ENCODE measurements at places on chromosomes 5 and 9.

DNA sequence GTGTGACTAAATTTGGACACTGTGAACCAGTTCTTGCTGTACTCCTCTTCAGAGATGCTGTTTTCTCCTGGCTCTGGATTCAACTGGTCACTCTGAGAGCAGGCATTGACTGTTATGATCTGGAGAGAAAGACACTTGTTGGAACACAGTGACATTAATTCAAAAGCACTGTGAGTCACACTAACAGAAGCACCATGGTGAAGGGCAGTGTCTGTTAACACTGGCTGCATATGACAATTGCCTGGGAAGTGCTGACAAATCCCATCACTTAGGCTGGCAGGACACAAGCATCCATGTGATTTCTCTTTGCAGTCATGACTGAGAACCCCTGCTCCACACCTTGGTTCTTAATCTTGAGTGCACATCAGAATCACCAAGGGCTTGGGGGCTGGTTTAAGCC is 132.4 kb downstream of the TRPM6 start:
- DNase-seq, result no peak

DNA sequence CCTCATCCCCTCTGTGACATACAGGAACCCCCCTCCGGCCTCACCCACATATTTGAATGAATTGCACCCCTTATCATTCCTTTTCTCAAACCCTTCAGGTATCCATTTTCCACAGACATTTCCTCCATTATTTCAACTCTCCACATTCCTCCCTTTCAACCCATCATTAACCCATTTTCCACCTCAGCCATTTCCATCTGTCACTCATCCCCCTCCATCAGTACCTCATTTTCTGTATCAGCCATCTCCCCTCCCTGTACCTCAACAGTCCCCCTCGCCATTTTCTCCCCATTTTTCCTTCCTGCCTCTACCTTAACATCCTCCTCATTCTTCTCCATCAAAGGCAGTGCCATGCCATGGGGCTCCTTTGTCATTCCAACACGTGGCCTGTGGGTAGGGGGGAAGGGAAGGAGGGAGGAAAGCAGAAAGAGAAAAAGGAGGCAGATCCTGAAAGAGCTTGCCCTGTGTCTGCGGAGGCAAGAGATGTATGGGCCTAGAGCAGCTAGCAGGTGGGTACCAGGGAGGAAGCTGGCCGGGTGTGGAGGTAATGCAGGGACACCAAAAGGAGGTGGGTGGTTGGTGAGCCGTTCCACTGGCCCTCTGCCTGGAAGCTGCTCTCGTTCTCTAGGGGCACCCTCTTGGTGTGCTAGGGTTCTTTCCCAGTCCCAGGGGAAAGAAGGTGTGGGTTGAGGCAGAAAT is 1.5 kb downstream of the DNAJB5 start:
- no peak for DNase-seq

DNA sequence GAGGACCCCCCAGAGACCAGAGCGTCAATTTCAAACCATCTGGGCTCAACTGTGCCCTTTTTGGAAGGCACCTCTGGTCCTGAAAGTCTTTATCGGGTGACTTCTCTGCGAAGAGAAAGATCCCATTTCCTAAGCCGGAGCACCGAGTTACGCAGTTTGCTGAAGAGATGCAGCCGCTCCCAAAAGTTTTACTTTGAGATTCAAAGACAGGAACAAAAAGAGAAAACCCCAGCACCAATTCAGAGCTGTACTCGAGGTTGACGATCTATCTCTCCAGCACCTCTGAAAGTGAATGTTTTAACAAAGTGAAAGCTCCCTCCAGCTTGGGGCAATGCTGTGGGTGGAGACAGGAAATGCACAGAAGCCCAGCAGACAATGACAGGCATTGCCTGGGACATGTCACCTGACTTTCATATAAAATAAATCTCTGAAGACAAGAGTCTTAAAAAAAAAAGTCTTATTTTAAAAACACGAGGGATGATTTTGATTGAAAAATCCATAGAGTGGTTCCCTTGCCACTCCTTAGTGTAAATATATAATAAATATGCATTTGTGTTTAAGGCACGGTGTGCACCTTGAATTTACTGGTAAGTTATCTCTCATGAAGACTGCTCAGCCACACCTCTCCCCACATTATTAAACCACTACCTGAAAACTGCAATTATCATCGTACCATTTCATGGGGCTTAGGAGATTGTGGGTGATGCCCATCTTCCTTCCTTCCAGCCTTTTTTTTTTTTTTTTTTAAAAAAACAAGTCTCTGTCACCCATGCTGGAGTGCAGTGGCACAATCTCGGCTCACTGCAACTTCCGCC is 79.9 kb downstream of the FNBP1 start:
- DNase-seq, result no peak

GRCh38 chr5:43042626-43043399 is 2.7 kb upstream of the ANXA2R start:
- DNase-seq, result peak; percentile 47

GRCh38 chr5:22787807-22788206 is 65.3 kb downstream of the CDH12 start:
- DNase-seq, result no peak

GRCh38 chr5:120306303-120306702 is 157.8 kb upstream of the PRR16 start:
- DNase-seq, result no peak

DNA sequence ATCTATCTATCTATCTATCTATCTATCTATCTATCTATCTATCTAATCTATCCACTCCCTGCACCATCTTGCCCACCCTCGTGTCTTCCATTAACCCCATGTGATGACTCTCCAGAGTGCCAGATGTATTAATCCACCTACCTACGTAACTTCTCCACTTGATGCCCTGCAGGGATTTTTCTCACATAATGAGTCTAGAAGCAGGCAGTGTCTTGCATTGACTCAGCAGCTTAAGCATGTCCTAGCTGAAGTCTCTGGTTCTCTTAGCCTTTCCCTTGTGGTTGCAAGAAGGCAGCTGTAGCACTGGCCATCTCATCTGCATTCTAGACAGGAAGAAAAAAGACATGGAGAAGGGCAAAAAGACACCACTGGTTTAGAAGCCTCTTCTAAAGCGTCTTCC is 96.7 kb upstream of the ALDH1B1 start:
- DNase-seq, result no peak

DNA sequence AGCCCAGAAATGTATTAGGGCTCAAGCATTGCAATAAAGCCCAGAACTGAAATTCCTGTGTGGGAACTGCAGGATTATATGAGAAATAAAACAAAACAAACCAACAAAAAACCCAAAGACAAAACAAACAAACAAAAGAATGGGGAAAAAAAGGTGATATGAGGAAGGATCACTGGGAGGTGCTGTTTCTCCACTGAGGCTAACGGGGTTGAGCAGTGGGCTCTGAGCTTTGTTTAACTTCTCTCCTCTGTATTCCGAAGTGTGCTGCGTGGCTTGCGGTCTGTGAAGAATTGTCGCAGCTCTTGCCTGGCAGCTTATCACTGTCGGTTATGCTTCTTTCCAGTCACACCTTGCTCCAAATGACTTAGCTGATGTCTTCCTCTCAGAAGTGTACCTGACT is 106.3 kb downstream of the TENT4A start:
- no peak for DNase-seq

DNA sequence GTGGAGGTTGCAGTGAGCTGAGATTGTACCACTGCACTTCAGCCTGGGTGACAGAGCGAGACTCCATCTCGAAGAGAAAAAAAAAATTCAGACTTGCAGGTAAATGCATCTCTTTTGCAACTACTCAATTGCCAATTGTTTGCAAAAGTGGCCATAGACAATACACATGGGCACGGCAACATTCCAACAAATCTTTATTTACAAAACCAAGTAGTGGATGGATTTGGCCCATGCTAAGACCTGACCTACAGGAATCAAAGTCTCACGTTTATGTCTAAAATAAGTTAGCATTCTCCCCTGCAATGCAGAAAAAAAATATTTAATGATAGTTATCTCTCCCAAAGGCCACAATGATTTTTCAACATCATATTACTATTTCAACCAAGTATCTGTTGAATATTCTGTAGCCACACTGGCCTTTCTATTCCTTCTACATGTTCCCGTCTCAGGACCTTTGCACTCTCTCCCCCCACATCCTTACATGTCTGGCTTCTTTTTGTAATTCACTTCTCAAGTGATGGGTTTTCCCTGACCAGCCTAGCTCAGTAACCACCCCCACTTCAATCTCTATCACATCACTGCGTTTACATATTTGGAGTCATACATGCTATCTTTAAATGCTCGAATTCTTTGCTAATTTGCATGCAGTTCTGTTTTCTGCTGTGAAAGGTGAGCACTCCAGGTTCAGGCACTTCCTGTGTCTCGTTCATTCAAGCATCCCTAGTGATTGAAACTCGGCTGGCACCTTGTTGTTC is 54.2 kb downstream of the FNBP1 start:
- DNase-seq, result no peak

DNA sequence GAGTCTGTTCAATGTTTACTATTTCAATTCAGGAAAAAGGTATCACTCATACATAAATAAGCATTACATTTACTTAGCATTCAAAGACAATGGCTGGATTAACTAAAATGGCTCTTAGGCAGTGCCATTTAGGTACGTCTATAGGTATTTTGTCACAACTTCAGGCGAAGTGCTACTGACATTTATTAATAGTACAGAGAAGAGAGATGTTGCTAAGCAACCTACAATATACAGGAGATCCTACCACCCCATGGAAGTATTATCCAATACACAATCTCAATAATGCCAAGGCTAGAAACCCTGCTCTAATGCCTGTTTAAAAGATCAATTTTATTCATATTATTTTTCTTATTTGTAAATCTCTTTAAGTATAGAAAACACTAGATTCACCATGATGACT is 76.0 kb downstream of the UBAP2 start:
- no peak for DNase-seq

GRCh38 chr9:83066771-83067170 is 3.8 kb upstream of the RASEF start:
- no peak for DNase-seq

DNA sequence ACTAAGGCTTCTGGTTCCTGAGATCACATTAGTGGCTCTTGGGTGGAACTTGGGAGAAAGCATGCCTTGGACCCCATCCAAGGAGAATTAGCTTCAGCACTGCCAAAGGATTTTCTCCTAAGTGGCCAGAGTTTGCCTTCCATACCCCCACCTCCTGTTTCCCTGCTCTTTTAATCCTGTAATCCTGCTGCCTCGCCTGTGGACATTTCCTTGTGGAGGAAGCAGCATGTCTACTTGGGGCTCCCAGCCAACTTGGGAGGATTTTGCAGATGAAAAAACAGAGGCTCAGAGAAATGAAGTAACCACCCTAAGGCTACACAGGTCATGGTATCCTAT is 1.6 kb downstream of the ARSI start:
- DNase-seq, result no peak

GRCh38 chr9:34446951-34447350 is 11.4 kb downstream of the FAM219A start:
- no peak for DNase-seq

DNA sequence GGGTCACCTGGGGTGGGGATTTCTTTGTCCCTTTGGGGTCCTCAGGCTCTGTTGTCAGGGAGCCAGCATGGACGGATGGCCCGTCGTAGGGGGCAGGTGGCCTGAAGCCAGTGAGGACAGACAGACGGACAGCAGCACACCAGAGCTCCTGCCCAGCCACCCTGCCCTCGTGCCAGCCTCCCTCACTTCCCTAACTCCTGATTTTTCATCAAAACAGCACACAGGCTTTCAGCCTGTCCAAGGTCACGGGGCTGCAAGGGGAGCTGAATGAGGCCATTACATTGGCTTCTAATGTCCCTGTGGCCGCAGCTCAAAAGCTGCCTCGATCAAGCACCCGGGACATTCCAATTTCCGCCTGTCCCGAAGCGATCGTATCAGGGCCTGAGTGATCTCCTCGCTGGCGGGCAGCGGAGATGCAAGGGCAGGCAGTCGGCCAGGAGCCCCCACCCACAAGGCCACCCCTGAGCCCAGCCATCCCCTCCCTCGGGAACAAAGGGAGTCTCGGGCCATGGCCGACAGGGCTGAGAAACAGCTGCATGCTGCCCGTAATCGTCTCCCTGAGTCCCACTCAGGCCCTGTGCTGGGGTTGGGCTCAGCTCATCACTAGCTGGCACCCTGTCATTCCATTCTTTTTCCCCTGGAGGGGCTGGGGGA is 50.5 kb upstream of the RNU6ATAC start:
- no peak for DNase-seq

DNA sequence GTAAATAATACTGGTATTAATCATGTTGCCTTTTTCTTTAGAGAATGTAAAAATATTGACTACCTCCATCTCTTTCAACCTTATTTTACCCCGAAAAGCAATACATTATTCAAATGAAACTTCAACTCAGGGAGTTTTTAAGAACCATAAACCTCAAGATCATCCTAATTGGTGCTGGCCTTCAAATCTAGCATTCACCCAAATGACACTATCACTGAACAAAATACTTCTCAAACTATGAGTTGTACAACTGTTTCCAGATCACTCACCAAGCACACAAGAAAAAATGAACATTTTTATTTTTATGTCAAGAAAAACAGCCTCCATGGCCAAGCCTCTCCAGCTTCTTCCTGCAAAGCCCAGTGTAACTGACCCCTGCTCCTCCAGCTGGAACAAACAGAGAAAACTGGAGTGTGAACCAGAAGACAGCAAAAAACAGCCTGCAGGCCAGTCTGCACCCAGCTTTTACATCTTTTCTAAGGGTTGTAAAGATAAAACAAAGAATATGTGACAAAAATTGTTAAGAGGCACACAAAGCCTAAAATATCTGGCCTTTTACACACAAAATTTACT is 21.2 kb downstream of the AUH start:
- no peak for DNase-seq
